ENCODE measurements at places on chromosomes 6 and 20.

DNA sequence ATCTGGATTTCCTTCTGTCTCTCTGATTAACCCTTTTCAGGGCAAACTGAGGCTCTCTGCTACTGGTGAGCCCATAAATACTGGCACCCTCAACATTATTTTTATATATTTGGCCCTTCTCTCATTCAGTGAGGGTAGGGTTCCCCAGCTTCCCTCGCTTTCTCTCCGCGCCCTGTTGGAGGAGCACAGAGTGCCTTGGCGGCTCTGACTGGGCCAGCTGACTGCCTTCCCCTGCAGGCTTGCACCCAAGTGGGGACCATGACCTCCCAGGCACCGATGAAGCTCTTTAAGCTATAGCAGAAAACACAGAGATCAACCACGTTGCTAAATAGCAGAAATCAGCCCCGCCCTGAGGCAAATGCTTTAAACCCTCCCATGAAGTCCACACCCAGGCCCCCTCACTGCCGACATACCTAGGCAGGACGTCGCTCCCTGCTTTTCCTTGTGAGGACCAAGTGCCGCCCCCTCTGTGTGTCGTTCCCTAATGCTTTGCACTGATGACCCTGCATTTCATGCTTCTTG is 105.0 kb downstream of the HUS1B start:
- no peak for DNase-seq

GRCh38 chr6:142903812-142904211 is 41.2 kb downstream of the HIVEP2 start:
- DNase-seq: no peak

DNA sequence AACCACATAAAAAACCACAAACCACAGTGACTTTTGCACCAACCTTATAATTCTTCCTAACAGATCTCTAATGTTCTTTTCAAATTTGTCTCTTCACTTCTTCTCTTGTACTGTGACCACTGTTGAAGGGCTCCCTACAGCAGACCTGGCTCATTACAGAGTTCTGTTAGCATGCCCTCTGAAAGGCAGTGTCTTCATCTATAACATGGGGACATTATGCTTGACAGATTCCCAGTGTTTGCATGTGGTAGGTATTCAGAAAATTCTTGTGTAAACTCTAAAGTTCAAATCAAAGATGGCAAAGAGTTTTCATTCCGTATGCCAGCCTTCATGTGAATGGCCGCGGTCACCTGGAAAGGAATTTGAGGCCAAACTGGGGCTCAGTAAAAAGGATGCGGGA is 182.6 kb downstream of the DHX35 start:
- no peak for DNase-seq

GRCh38 chr20:3777381-3777715 is 3.9 kb downstream of the SPEF1 start:
- DNase-seq: no peak

DNA sequence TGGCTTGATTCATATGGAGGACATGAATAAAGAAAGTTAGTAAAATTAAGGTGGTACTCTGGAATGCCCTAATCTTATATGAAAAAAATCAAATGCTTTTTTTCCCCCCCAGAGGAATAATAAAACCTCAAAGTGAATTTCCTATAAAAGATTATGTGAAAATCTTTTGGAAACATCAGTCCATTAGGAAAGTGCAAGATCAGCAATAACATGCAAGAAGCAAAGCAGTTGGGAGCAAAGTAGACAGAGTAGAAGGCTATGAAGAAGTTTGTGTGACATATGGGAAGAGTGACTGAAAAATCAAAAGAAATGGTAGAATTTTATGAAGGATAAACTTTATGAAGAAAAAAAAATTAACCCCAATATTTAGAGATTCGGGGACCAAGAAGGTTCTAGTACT is 998.0 kb upstream of the EPHA7 start:
- no peak for DNase-seq

DNA sequence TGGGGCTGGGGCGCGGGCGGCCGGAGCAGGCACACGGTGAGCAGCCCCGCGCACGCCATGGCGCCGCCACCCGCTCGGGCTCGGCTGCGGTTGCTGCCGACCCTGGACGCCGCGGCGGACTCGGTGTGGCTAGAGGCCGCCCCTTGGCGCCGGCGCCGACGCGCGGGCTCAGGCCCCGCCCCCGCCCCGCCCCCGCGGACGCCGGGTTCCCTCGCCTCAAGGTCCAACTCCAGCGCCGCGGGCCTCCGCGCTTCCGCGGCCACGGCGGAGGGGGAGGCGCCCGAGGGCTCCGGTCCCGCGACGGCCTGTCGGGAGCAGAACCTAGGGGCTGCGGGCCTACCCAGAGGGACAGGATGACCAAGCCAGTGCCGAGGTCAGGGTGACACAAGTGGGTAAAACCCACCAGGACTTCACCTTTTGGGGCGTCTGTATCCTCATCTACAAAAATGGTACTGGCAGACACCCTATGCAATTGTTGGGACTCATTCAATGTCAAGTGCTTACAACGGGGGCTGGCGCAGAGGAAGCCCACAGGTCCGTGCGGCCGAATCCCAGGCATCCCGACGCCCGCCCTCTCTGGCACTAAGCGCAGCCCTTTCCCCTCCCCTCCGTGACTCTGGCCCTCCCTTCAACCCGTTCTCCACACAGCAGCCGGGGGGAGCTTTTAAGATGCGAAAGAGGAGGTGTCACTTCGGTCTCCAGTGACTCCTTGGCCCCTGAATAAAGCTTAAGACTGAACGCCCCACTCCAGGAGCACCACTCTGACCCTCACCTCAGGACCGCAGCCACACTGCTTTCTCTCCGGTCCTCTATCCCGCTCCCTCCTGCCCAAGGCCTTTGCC is at the start of gene NECAB3:
NECAB3 (minus strand) TSS at position 135 of the 842 bp plus-strand sequence; CDS start at position 59, 76 bp downstream.
- DNase-seq: peak; percentile 84

GRCh38 chr20:45779011-45779915 is 12.4 kb downstream of the WFDC3 start:
- no peak for DNase-seq

- no peak for DNase-seq
Observed at GRCh38 chr6:138526822-138527235, 27.5 kb upstream of the NHSL1 start.

DNA sequence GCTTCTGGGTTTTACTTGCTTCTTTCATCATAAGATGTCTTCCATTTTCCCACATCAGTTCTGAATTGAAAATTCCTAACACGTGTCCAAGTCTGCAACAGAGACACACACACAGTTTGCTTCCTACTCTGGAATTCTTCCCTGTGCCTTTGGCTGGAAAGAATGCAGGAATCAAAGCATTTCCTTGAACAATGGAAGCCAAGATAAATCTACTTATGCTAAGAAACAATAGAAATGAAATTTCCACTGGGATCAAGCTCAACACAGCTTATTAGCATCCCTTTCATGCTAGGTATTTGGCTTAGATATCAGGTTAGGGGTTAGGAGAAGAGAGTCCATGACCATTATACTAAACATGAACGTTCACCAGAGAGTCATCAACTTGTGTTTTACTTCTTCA is 101.1 kb upstream of the SCAF8 start:
- no peak for DNase-seq

DNA sequence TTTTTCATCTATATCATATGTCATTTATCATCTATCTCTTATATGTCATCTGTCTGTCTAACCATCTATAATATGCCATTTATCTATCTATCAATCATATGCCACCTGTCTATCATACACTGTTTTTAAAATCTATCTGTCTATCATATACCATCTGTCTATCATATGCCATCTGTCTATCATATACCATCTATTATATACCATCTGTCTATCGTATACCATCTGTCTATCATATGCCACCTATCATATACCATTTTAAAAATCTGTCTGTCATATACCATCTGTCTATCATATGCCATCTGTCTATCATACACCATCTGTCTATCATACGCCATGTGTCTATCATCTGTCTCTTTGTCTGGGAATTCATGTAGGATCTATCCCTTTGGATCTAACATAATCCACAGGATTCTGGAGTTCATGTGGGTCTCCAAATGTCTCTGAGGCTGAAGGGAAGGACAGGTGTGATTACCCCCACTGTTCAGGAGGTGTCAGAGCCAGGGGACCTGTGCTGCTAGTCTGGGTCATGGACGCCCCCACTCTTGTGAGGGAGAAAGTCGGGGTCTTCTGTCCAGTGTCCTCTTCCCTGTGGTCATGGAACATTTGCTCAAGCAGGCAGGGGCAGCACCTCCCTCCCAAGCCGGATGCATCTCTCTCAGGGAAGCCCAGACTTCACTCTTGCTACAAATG is 36.9 kb upstream of the FRMD1 start:
- DNase-seq: no peak

DNA sequence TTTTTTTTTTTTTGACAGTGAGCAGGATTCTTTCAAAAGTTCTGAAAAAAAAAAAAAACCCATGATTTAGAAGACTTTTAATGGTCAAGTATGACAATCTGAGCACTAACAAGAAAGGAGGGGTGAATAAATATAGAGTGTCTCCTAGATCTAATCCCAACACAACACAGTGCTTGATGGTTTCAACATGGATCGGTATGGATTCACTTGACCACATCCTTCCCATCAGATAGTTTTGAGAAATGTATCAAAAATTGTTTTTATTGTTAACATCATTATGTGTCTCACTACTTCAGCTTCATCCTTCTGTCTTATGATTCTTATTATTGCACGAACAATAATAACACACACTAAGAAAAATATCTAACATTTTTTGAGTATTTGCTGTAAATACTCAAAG is 21.0 kb downstream of the KIF13A start:
- no peak for DNase-seq

DNA sequence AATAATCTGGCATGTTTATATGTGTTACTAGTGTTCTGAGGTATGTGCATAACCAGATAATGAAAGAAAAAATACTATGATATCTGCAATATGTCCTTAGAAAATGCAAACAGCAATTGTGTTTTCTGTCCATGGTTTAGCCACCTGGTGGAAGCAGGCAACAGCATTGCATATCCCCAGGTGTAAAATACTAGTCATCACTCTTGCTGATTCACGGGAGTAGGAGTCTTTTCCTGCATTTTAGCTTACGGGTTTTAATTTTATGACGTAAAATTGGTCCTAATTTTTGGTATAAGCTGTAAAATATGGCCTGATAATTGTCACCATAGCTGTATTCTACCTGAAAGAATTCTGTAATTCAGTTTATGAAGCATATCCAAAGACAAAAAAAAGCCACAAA is 2.5 kb downstream of the RNF182 start:
- no peak for DNase-seq

GRCh38 chr6:159023893-159024292 is 20.9 kb downstream of the TAGAP start:
- peak; percentile 50 for DNase-seq

DNA sequence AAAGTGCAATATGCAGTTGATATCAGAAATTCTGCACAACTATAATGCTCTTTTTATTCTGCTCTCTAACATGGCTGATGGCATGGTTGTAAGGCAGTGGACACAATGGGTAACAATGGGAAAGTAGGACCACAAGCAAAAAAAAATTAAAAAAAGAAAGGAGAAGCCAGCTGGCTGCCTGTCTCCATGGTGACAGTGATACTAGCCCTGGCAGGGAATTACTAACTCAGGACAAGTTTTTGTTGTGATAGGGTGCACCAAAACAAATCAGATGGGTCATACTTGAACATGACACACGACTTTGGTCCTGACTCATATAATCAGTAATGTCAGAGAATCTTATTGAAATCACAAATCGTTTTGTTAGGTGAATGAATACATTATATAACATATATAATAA is 169.4 kb downstream of the TRDN start:
- no peak for DNase-seq

GRCh38 chr6:4488389-4488788 is 287.8 kb upstream of the CDYL start:
- DNase-seq: no peak

DNA sequence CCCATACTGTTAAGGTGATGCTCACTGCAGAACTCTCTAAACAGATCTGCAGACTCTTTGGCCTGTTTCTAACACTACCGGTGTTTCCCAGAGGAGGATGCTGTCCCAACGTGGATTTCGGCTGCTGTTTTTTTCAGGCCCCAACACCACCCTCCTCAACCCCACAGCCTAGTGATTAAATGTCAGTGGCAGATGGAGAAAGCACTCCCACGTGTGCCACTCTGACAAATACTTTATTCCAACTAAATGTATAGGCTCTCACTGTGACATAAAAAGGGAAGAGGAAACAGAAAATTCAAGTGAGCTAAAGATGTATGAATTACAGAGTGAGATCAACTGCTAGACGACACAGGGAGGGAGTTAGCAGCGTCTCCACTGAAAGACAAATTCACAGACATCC is 3.6 kb downstream of the TBC1D20 start:
- DNase-seq: no peak

DNA sequence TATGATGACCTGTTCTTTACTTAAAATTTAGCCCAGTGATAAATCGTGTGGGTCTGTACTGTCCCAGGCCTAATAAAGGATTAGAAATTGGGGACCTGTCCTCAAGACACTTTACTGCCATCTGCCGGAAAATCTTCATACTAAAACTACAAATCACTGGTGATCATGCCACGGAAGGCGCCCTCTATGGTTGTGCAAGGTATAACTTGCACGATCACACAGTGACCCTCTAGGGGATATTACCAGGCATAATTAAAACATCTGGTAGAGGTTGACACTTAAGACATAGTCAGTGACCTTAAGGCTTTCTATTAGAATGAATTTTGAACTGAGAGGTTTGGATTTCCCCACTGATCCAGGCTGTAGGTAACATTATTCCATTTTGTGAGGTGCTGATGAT is 172.6 kb downstream of the BMP2 start:
- no peak for DNase-seq

DNA sequence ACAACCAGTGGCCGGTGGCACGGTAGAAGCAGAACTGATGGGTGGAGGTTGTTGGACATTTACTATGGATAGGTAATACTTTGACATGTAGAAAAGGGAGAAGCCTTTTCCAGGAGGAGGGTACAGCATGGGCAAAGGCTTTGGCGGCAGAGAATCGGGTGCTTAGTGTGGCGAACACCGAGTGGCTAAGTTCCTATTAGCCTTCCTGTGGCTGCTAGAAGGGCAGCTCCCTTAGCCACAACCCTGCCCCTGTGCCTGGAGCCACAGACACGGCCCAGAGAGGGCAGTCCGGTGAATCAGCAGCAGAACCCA is 37.9 kb upstream of the TGM2 start:
- DNase-seq: no peak

DNA sequence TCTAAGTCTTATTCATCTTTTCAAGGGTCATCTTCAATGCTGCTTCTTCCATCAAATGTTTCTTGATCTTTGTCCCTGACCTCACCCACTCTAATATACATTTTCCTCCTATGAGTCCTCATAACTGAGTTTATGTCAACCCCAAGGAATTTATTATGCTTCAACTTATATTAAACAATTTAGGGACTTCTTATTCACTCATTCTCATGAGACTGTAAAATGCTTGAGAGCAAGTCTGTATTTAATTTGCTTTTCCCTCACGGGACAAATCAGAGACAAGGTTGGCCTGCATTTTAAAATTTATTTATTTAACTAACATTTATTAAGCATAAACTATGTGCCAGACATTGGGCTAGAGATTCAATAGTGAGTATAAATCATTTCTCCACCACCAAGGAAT is 312.0 kb upstream of the NT5E start:
- no peak for DNase-seq

- DNase-seq: no peak
Observed at GRCh38 chr6:44738601-44739146, 351.2 kb downstream of the CDC5L start.
